Stimulated activated CD4-positive, alpha-beta T cell treated with anti-CD3 and anti-CD28 coated beads, Interleukin-15, amount 100 ng/mL, for 1 hour (primary cell): ENCODE measurements at places on chromosomes 11 and 22.

DNA sequence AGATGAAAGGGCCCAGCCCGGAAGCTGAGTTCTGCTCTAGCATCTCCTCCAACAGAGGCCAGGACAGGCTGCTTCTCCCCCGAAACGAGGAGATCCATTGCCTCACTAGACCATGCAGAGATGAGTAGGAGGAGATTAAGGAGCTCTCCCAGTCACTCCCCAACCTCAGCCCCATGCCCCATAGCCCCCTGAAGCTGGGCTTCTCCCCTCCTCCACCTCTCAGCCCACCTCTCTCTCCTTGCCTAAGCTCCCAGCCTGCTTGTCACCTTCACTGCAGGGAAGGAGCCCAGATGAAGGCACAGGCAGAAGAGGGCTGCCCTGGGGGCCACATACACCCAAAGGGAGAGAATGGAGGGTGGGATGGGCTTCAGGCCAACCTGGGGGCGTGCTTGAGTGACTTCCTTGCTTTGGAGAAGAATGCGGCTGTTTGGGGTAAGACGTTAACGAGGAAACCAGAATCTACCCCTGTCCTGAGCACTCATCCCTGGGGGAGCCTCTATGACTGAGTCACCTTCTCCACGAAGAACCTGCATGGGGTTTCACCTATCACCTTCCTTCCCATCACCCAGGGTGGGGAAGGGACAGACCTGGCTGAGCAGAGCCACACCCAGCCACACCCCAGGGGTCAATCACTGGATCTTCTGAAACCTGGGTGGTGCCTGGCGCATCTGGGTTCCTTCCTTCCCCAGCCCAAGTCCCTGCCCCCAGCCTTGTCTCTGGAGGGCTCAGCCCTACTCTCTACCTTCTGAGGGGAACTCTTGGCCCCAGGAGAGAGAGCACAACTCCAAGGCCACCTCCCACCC is 11.6 kb upstream of the GNAZ start:
- DNase-seq: no peak

GRCh38 chr11:7436657-7437056 is 48.6 kb upstream of the OLFML1 start:
- DNase-seq: no peak

GRCh38 chr11:69576069-69576782 is 64.7 kb upstream of the CCND1 start:
- no peak for DNase-seq

DNA sequence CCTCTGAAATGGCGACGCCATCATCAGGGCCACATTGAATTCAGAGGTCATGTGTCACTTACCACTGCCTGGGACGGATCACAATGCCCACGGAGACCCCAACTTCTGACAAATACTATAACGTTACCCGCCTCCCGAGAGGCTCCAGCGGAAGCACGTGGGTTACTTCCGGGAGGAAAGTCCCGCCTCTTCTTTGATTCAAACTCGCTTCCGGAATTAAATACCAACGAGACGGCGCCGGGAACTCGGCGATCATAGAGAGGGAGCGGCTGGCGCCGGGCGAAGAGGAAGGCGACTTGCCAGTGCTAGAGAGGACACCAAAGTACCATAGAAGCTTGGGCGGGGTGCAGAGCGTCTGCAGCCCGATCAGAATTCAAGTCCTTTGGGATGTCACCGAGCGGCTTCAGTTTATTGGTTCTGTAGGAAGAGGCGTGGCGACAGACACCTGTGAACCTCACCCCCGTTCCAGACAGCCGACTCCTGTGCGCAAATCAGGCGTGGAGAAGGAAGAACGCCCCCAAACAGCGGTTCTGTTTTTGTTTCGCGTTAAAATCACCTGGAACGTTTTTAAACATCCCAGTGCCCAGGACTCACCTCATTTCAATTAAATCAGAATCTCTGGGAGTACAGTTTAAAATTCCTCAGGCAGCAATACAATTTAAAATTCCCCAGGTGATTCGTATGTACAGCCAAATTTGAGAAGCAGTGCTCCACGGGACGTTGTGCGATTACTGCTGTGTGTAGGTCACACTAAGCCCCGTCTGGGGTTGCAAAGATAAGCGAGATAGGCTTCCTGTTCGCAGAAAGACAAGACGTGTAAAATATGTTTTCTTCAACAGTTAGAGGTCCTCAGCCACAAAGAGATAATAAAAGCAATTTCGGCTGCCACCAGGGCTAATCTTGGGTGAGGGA is at the start of gene TIMM10:
Gene TIMM10 (minus strand): TSS at position 159 of the 912 bp plus-strand sequence. CDS start 565 bp downstream, outside the sequence.
- peak; percentile 85 for DNase-seq

- no peak for DNase-seq
Measured at GRCh38 chr11:45410391-45411227, 124.5 kb upstream of the SYT13 start.

DNA sequence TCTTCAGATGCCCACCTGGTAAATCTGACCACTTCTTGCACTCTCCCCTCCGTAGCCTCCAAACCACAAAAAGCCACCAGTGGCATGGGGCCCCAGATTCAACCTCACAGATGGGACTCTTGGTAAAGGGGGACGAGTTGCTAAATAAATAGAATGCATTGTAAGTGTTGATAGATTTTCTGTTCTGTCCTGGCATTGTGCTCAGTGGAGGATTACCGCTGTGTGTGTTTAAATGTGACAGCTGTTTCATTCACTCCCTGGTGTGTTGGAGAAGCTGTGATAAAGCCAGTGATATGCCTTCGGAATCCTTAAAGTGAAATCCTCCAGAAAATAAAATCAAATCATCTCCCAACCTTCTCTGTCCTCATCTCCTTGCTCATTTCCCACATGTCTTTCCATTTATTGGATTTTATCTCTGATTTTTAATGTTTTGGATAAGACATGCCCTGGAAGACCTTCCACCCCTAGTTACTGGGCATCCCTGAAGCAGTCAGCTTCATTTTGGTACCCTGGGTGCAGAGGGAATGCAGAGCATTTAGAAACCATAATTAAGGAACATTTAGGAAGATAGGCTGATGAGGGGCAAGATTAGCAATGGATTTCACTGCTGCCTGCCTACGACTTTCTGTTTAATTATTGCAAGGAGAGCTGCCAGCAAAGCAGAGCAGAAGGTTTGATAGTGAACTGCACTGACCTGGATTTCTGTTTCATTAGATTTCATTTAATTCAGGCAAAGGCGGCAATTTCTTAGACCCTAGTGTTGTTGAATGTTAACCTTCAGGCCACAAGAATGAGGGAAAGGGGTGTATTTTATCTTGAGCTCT is 460.9 kb upstream of the KIRREL3 start:
- no peak for DNase-seq

GRCh38 chr11:103055221-103055890 is 36.6 kb downstream of the DCUN1D5 start:
- no peak for DNase-seq

- DNase-seq: no peak
Measured at GRCh38 chr22:44535362-44536095, 37.5 kb upstream of the RTL6 start.

DNA sequence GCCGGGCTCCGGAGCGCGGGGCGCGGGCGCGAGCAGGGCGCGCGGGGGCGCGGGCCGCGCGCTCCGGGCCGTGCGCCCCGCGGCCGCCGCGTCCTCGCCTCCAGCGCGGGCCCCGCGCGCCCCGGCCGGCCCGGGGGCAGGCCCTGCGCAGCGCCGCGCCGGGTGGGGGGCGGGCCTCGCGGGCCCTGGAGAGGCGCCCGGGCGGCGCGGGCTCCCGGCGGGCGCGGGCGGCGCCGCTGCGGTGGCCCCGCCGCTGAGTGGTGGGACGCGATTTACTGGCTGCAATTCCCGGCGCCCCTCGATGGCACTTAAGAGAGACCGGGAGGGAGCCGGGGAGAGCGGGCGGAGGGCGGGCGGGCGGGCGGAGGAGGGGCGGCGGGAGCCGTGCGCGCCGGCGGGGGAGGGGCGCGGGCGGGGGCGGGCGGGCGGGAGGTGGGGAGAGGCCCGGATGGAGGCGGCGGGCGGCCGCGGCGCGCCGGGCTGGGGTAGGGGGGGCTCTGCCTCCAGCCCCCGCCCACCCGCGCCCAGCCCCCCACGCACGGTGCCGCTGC is 73.2 kb upstream of the TCF20 start:
- DNase-seq: no peak

GRCh38 chr22:32539631-32540421 is 65.2 kb downstream of the FBXO7 start:
- no peak for DNase-seq

DNA sequence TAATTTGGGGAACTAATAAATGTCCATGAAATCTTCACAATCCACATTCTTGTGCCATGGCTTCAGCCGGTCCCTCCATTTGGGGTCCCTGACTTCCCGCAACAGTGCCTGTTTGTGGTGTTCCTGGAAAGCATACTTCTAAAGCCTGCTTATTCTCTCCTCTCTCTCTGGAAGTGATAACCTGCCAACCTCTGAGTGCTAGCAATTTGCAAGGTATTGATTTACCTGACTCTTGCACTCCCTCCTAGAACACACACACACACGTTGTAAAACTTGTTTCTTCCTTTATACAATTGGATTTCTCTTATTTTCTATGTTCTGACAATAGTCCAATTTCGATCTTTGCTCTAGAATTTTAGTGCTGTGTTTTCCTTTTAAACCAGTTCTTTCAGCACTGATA is 58.5 kb downstream of the NXPE2 start:
- DNase-seq: no peak

GRCh38 chr11:57087991-57088390 is 93.8 kb upstream of the LRRC55 start:
- DNase-seq: no peak

GRCh38 chr22:30481711-30482110 is 9.9 kb upstream of the SEC14L3 start:
- DNase-seq: no peak

- DNase-seq: no peak
Measured at GRCh38 chr22:50576070-50576469, 2.2 kb downstream of the CPT1B start.

DNA sequence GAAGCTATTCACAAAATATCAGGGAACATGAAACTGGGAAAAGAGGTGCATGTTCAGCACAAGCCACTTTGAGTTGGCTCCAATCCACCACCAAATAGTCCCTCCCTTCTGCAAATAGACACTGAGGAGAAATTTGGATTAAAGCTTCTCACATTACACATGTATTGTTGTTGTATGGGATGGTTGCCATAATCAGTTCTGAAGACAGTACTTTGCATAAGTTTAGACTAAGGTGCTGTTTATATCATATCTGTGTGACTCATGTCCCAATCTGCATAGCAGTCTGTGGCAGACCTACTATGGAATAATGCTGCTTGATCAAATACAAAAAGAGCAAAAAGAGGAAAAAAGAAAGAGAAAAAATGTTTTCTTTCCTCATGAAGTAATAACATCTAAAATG is 376.7 kb upstream of the DDI1 start:
- no peak for DNase-seq

DNA sequence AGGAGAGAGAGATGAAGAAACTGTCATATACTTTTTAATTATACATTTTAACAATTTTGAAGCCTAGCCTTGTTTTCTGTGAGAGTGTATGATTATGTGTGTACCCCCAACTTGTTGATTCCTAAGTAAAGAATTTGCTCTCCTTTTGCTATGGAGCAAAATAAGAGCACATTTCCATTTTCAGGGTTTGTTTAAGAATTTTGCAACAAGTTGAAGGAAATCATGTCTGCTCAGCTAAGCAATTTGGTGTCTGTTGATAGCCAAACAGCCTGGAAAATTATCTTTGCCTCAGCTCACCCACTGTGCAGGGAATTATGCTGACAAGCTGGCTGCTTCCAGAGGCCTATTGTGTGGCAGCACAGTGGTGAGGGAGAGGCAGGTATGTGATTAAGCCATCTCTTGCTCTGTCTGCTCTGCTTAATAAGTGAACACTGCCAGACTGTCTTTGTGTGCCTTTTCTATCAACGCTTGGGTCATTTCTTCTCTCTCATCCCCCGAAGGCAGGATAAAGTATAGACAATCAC is 135.1 kb upstream of the TTC12 start:
- DNase-seq: no peak

DNA sequence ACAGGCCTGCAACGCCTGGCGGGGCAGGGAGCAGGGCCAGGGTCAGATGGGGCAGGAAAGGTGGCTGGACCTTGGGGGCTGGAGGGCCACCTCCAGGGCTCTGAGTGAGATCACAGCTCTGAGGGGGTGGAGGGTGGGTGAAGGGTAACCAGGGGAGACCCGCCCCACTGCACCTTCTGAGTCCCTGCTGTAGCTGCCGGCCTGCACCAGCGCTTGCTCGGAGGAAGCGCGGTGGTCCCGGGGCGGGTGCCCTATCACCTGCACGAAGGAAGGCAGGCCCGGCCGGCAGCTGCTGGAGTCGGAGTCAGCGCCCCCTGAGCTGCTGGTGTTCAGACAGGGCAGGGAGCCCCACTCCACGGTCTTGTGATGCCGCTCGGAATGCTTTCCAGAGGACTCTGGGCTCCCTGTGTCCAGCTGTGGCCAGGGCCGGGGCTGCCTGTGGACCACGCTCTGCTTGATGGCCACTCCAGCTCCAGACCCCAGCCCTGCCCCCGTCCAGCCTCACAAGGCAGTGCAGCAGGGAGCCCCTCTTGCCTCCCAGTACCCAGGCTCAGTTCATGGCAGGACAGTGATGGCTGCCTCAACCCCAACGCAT is 3.8 kb downstream of the LMNTD2 start:
- DNase-seq: no peak
